ENCODE measurements at places on chromosomes 12 and 14. TPM values are rescaled to one million over a fixed set of nuclear protein-coding genes. Genes with fewer than 3 reads are reported as not detected.

The NPFF gene
- total RNA-seq, result not detected

The BIN2 gene
- 0.20 TPM for total RNA-seq

The PTGER2 gene
- 4.2 TPM for total RNA-seq

The ADAM20 gene
- 0.02 TPM for total RNA-seq

The SLC10A1 gene
- not detected for total RNA-seq

The RNF212B gene
- not detected for total RNA-seq

The FGF6 gene
- not detected for total RNA-seq

The PLEKHG3 gene
- total RNA-seq, result 25.4 TPM

The TSHR gene
- total RNA-seq, result not detected

The ADCY4 gene
- total RNA-seq, result not detected

The GALNT6 gene
- total RNA-seq, result 2.5 TPM

The KRT75 gene
- total RNA-seq, result 0.15 TPM

The SIX6 gene
- not detected for total RNA-seq

The BMAL2 gene
- total RNA-seq, result 18.7 TPM

The DLGAP5 gene
- total RNA-seq, result 35.2 TPM

The CDCA3 gene
- total RNA-seq, result 77.6 TPM

The NR1H4 gene
- not detected for total RNA-seq

The ASB2 gene
- 0.76 TPM for total RNA-seq

The NUP107 gene
- 59.9 TPM for total RNA-seq

The IL22 gene
- not detected for total RNA-seq

The FGD6 gene
- total RNA-seq, result 16.0 TPM

The LYZ gene
- not detected for total RNA-seq

The RPGRIP1 gene
- 0.15 TPM for total RNA-seq

The ALX1 gene
- total RNA-seq, result 4.4 TPM

The SYT1 gene
- total RNA-seq, result 5.6 TPM

The AQP6 gene
- total RNA-seq, result 0.02 TPM

All from A549 treated with dexamethasone at 1 μM for 4 hours (cell line).